ENCODE measurements at places on chromosomes 16 and 17. TPM values are rescaled to one million over a fixed set of nuclear protein-coding genes. Genes with fewer than 3 reads are reported as not detected.

TBX21 gene
- total RNA-seq = 0.49 TPM

MYCBPAP gene
- total RNA-seq = 2.8 TPM

CLEC18A gene
- 4.2 TPM for total RNA-seq

PRSS8 gene
- 347 TPM for total RNA-seq

PLSCR3 gene
- 12.0 TPM for total RNA-seq

- DNase-seq = no peak
These were observed 430.3 kb upstream of the GOT2 start for GRCh38 chr16:59164461-59164860.

- DNase-seq = no peak
These were observed 25.8 kb upstream of the ABCC3 start for GRCh38 chr17:50608700-50609379.

GRCh38 chr17:63433746-63434591 lies 12.1 kb downstream of the CYB561 start:
- peak; percentile 57 for DNase-seq

DNA sequence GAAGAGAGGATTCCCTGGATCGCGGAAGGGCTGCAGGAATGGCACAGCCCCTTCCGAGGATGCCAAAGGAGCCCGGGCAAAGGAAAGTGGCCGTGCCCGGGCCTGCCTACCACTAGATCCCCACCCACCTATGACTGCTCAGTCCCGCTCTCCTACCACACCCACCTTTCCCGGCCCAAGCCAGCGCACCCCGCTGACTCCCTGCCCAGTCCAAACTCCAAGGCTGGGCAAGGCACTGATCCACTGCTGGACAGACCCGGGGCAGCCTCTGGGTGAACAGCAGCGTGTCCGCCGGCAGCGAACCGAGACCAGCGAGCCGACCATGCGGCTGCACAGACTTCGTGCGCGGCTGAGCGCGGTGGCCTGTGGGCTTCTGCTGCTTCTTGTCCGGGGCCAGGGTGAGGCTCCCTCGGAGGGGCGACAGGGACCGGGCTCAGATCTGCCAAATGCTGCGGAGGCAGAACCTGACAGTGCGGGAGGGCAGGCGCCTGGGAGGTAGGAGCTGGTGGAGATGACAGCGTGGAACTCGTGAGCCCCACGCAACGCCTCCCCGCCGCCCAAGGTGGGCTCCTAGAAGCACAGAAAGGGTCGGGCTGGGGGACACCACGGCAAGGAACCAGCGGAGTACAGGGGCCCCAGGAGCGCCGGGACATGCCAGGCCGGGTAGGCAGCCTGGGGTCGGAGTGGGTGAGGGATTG lies at the start of gene CES2:
Gene CES2, plus strand, starts transcription at position 203 of the 698 bp plus-strand sequence. Its CDS starts 120 bp downstream, at position 323.
- peak; percentile 94 for DNase-seq

DNA sequence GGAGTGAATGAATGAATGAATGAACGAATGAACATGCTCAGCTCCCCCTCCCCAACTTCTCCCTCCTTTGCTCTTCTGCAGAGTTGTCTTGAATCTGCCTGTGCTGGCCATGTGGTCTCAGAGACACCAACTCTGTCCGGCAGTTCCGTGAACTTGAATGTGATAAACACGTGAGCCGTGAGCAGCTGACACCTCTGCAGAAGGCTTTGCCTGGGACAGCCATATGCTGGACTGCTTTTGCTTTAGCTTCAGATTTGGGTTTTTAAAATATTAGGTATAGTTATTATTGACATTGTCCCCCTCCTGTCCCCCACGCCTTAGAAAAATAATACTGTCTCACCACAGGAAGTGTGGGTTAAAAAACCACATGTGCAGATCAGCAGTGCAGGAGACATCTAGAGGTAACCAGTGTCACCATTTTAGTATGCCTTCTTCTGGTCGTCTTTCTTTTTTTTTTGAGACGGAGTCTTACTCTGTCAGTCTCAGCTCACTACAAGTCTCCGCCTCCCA lies 83.8 kb downstream of the ABCC1 start:
- DNase-seq = no peak

- peak; percentile 21 for DNase-seq
These were observed 21.6 kb upstream of the ADCY7 start for GRCh38 chr16:50244504-50245416.

- DNase-seq = no peak
These were observed 38.1 kb upstream of the NLK start for GRCh38 chr17:28004344-28004743.

DNA sequence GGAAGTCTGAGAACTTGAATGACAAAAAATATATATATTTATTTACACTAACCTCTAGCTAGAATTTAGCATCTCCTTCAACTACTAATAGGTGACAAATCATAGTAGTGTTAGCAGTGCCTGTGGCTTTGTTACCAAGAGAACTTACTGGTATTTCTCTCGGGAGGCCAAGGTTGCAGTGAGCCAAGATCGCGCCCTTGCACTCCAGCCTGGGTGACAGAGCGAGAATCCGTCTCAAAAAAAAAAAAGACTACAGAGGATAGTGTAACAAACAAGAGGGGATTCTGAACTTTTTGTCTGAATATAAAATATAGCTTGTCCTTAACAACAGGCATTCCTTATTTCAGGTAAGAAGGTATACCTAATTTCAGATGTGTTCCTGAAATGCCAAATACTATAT lies 1.3 kb upstream of the SUZ12 start:
- no peak for DNase-seq

DNA sequence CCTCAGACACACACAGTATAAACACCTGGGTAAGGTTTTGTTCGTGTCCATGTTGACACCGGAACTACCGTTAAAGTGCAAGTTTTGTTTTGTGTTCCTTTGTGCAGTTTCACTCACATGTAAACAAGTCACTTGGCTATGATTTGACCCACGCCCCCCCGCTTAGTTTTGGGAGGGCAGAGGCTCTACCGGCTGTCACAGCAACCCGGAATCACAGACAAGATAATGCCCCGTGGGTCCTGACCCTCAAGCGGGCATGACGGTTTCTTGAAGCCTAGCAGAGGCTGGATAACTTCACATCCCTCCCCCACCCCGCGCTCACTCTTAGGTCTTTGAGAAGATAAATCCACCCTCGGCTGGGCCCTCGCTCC lies 1.7 kb downstream of the RASD1 start:
- no peak for DNase-seq

DNA sequence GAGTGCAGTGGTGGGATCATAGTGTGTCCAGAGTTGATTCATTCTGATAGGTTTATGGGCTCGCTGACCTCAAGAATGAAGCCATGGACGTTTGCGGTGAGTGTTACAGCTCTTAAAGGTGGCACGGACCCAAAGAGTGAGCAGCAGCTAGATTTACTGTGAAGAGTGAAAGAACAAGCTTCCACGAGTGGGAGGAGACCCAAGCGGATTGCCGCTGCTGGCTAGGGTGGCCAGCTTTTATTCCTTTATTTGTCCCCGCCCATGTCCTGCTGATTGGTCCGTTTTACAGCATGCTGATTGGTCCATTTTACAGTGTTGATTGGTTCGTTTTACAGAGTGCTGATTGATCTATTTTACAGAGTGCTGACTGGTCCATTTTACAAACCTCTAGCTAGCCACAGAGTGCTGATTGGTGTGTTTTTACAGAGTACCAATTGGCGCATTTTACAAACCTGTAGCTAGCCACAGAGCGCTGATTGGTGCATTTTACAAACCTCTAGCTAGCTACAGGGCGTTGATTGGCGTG lies 17.5 kb downstream of the CACNG4 start:
- no peak for DNase-seq

GRCh38 chr16:50808929-50809538 lies 67.1 kb downstream of the CYLD start:
- DNase-seq = no peak
